Epithelial cell of proximal tubule (primary cell): ENCODE measurements at places on chromosomes 1 and 21.

DNA sequence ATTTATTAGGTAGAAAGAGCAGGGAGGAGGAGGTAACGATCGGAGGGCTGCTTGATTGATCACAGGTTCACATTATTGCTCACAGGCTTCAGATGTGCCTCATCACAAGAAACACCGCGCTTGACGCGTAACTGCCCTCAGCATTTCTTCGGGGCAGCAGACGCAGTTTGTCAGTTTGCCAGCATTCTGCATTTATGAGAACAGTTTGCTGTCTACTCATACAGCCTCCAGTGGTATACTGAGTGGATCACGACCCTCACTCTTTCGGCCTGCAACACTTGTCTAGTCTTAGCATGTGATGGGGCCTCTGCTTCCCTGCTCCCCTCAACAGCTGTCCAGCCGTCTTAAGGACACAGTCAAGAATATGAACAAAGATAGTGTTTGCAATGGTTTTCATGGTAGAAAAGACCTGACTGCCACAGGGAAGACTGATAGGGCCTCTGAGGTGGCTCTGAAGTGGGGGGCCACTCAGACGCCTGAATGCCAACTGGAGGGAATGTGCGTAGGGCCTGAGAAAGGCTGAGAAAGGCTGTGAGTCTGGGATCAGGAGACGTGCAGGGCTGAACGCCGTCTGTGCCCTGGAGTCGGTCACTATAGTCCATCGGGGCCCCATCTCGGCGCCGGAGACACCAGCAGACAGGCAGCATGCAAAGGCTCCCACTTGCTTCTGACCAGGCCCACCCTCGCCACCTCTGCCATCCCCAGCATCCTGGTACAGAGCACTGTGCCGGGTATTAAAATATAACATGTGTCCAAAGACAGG lies 45.0 kb downstream of the UBE2G2 start:
- DNase-seq: no peak

GRCh38 chr1:145886816-145887215 lies 1.1 kb upstream of the ANKRD35 start:
- DNase-seq: no peak

DNA sequence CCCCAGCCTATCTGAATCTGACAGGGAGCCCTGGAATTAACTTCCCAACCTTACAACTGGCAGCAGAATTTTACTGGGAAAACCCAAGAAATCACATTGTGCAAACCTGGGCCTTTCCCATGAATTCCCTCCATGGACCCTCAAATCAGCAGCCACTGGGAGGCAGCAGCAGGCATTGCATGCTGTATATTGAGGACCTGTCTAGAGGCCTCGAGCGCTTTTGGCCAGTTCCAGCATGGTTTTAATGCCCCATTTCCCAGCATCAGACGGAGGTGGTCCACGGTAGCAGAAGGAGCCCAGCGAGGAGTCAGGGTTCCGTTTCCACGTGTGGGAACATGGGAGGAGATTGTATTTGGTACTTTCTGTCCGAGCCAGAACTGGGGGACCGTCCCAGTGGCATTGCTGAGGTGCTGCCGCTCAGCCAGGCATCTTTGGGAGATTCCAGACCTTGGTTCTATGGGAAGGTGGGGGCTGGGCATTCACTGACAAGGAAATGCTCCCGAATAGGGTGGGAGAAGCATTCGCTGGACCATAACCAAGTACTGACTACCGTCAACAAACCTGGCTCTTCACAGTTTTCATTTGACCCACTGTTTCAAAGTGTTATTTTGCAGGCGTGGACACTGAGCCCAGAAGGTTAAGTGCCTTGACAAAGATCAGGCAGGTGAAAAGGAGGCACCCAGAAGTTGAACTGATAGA lies 15.9 kb downstream of the BMP8A start:
- DNase-seq: no peak

DNA sequence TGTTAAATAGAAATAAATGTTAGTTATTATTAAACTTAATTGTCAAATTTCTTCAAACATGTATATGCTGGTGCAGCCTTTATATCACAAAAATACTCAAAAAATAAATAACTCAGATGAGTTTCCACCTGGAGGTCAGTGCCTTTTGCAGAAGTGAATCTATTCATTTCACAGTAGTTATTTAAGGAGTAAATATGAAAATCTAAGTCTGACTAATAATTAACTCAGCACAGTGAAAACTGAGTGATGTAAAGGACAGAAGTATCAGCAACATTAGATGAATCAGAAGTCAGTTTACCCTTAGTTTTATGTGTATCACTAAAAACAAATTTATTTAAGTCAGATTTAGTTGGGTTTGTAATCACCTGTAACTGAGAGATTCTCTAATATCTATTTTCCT lies 2135.4 kb downstream of the MRPL39 start:
- no peak for DNase-seq

- DNase-seq: no peak
Observed at GRCh38 chr1:210330279-210330866, 1.7 kb downstream of the HHAT start.

DNA sequence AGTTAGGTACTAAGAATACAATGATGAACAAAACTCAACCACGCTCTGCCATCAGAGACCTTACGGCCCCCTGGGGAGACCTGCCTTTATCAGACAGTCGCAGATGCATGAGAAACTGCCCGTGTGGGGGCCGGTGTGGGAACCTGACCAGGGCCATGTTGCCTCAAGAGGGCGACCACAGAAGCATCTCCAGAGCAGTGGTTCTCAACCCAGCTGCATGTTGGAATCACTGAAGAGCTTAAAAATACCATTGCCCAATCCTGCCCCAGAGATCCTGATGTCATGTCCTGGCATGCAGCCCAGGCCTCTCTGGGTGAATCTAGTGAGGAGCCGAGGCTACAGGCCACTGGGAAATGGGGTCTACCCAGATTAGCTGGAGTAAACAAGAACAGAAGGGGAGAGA lies 108.7 kb downstream of the PRDM2 start:
- DNase-seq: no peak

DNA sequence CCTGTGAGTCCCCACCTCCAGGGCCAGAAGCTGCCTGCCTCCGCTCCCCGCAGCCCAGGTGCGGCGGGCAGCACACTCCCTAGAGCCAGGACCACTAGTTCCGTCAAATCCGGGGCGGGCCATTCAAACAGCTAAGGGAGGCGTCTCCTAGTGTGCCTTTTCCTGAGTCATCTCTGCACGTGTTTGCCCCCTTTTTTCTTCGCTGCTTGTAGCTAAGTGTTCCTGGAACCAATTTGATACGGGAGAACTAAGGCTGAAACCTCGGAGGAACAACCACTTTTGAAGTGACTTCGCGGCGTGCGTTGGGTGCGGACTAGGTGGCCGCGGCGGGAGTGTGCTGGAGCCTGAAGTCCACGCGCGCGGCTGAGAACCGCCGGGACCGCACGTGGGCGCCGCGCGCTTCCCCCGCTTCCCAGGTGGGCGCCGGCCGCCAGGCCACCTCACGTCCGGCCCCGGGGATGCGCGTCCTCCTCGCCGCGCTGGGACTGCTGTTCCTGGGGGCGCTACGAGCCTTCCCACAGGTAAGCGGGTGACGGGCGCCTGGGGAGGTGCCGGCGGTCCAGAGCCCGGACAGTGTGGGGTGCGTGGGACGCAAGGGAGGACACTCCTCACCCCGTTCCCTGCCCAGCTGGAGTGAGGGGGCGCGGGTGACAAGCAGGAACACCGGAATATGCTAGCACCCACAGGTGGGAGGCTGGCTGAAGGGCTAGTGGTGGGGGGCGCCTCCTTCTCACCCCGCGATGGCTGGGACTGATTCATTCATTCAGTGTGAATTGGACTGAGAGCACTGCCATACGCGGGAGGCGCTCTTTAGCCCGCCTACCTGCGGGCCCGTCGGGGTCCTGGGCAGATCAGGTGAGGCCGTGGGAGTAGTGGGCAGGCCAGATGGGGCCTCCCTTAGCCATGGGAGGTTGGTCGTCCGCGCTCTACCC lies at the start of gene TNFRSF8:
Gene TNFRSF8 (plus strand): TSS at position 163 of the 932 bp plus-strand sequence. CDS start 296 bp downstream, at position 459.
- no peak for DNase-seq

DNA sequence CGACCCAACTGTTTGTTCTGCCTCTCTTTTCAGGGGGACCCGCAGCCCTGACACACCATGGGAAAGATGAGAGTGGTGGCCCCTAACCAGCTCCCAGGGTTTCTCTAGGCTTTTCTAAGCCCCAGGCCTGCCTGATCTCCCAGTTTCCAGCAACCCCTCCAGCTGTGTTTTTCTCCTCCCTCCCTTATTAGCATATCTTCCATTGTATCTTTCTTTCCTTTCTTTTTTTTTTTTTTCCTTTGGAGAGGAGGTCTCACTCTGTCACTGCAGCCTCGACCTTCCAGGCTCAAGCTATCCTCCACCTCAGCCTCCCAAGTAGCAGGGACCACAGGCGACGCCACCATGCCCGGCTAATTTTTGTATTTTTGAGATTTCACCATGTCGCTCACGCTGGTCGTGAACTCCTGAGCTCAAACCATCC lies 1.8 kb upstream of the CERS2 start:
- DNase-seq: no peak

GRCh38 chr1:178960482-178961240 lies 65.0 kb upstream of the FAM20B start:
- DNase-seq: no peak

GRCh38 chr1:11530731-11531311 lies 51.9 kb downstream of the DISP3 start:
- no peak for DNase-seq

- DNase-seq: no peak
Observed at GRCh38 chr1:65309304-65310077, at the start of gene DNAJC6. Gene DNAJC6 (plus strand): TSS chr1:65309543. CDS start chr1:65309746, 203 bp downstream.

GRCh38 chr1:244296003-244296402 lies 155.7 kb downstream of the ADSS2 start:
- no peak for DNase-seq

GRCh38 chr1:54439550-54440223 lies 33.5 kb upstream of the SSBP3 start:
- no peak for DNase-seq

DNA sequence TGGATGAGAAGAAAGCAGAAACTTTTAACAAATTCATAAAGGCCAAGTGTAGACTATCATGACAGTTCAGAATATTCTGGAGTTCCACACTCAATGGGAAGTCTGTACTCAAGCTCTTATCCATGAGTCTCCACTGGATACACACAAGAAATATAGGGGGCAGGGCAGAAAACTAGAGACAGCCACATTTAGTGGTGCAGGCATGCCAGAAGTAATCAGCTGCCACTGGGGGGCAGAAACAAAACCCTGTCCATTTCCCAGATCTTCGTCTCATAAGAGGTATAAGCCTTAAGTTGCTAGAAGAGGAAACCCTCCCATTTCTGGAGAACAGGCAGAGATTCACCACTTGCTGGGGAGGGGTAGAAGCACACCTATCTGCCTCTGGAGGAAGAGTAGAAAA lies 166.8 kb upstream of the GALNT2 start:
- no peak for DNase-seq

- DNase-seq: no peak
Observed at GRCh38 chr1:89351597-89352311, 12.1 kb upstream of the GBP6 start.

DNA sequence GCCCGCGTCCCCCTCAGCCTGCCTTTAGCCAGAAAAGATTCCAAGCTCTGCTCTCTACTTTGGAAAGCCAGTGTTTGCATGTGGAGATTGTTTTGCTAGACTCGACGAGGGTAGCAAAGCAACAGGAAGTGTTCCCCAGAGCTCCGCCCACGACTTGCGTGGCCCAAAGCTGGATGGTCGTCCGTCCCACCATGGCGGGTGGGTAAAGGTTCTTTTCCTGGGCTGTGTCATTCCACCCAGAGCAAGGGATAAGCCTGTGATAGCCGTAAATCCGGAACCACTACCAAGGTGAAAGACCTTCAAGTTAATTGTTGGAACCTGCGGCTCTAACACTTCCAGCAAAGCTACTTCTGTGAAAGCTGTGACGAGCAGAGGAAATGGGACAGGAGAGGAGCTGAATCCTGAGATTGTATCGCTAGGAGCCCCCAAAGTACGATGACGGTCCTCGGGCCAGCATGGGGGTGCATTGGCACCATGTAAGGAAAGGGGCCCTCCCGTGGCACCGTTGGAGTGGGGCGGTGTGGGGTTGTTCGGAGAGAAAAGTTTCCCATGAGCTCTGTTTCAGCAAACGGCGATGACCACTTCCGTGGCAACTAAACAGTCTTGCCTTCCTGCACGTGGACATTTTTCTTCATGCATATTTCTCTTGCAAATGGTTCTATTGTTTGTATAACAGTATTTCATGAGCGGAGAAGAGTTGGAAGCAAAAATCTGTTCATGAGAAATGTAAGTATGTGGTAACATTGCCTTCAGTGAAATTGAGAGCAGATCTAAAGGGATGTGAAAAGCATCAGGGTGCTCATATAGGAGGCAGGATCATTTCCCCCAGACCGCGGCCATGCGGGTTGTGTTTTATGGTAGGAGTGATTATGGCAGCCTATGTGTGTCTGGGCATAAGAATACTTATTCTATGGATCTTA lies 8.4 kb downstream of the MX2 start:
- DNase-seq: no peak

DNA sequence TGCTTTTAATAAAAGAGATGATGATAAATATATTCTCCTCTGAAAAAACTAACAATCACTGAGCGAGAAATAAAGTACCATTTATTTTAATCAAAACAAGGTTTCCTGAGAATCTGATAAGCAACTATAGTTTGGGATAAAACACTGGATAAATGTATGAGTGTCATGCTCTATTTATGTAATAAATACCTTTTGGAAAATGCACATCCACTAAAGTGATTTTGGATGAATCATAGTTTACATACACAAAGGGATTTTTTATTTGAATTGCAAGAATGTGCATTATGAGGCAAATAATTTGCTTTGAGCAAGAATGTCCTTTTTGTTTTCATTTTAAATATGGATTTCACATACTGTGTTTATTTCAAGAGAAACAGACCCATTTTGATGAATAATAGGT lies 1483.5 kb downstream of the MRPL39 start:
- DNase-seq: no peak

DNA sequence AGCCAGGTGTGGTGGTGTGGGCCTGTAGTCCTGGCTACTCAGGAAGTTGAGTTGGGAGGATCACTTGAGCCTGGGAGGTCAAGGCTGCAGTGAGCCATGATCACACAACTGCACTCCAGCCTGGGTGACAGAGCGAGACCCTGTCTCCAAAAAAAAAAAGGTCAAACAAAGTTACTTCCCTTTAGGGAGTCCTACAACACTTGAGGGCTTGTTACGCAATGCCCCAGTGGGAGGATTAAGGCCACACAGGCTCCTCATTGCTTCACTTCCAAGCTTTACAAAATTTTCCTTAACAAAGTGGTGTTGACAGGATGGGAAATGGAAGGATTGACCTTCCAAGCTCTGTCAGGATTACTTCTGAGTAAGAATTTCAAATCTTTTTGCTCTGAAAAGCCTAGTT lies 6.2 kb upstream of the EXTL1 start:
- no peak for DNase-seq

GRCh38 chr1:28642056-28642846 lies 616 bp downstream of the TAF12 start:
- no peak for DNase-seq

DNA sequence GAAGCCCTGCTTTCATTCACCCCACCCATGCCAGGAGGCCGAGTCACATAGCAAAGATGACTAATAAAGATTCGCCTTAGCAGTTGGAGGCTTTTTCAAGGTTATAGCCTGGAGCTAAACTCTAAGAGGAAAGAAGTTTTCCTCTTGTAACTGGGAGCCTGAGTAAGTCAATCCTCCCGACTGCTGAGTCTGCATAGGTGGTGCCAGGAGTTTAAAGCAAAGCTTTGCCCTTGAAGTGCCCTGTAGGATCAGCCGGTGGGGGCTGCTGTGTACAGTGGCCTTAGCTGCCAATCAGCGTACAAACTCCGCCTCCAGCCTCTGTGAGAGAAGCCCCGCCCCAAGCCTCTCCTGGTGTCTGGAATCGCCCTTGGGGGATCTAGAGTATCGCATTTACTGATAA lies 147.5 kb upstream of the SPATA6 start:
- no peak for DNase-seq

- no peak for DNase-seq
Observed at GRCh38 chr1:79737193-79737592, 730.7 kb upstream of the ADGRL4 start.
